ENCODE measurements at places on chromosomes 2 and 18.

DNA sequence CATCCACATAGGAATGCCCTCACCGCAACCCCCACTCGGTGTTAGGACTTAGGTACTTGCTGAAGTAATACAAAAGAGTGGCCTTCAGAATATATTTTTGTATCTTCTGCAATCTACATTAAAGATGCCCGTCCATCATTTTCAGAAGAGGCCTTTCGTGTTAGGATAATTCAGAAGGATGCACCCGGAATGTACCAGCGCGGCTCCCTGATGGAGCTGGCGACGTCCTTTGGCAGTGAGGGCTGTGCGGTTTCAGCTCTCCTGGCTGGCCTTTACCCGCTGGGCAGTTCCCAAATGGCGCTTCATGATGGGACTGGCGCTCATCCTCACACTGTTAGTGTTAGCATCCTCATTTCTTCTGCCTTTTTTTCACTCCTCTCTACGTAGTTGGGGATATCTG, 15.3 kb downstream of the TWIST2 start:
- DNase-seq: no peak

- no peak for DNase-seq
Observed at GRCh38 chr2:146541896-146542295, 1302.9 kb upstream of the ACVR2A start.

DNA sequence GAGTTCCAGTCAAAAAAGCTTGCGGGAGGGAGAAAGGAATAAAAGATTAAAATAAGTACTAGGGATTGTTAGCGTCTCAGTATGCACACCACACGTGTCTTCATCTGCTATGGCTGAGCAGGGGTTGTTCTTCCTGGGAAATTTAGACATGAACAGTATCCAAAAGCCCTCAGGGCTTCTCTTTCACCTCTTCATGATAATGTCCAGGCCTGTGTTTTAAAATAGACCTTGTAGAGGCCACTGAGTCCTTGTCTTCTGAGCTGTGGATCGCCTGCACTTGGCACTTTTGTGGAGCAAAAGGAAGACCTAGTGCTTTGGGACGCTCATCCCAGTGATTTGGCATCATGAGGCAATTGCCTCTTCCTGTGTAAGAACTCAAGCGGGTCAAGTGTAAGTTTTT, 52.4 kb downstream of the CFAP221 start:
- DNase-seq: no peak

DNA sequence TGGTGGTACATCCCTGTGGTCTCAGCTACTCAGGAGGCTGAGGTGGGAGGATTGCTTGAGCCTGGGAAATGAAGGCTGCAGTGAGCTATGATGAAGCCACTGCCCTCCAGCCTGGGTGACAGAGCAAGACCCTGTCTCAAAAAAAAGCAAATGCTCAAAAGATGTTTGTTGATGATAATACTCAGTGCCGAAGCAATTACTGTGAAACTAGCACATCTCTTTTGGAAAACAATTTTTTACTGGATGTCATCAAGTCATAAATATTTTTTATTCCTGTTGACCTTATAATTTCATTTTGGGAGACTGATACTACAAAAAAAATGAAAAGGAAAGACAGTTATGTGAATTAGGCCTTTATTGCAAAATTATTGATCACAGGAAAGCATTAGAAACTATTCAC, 34.5 kb upstream of the FHOD3 start:
- DNase-seq: no peak

DNA sequence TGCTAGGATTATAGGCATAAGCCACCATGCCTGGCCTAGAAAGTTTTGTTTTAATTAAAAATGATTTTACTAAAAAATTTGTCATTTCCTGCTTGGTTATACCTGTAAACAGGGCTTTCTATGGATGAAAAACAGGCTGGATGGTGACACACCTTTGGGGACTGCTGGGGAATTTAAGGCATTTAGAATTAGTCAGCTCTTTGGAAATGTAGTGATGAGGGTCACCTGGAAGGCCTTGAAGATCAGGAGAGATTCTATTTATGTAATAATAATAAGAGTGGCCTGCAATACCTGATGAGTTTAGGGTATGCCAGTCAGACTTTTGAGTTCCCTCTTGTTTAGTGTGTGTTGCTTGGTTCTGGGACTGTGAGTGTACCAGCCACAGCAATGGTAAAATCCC, 51.1 kb downstream of the RALBP1 start:
- no peak for DNase-seq

DNA sequence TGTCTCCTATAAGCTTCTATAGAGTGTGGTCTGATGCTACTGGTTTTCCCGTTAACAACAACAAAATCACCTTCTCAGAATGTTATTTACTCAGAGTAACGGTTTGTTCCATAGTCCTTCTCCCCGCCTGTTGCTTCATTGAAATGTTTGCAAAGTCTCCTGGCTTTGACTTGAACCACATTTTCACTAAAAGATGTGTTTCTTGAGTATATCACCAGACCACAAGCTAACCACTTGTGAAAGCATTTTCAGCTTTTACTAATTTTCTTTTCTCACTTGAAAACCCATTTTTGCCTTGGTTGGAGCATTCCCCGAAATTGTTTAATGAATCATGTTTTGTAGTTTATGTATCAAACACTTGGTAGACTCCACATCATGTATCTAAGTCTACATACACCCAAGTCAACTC, 121.2 kb downstream of the DPP4 start:
- peak; percentile 46 for DNase-seq

- DNase-seq: no peak
Observed at GRCh38 chr18:78766651-78767533, 212.7 kb upstream of the SALL3 start.

DNA sequence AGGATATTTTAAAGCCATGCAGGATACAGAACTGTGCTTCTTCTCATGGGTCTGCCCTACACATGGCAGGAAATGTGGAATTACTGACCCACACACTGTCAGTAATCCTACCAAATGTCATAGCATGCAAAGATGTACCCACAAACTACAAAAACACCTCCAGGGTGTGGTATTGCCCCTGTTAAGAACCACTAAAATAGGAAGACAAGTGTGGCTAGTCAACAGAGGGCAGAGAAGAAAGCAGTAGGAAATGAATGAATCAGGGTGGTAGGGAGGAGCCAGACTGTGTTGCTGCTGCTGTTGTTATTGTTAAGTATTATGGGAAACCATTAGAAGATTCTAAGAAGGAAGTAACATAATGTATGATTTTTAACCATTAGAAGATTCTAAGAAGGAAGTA, 556.7 kb upstream of the ACVR2A start:
- peak; percentile 70 for DNase-seq

- DNase-seq: no peak
Observed at GRCh38 chr2:24163601-24164000, 11.3 kb upstream of the FAM228A start.

DNA sequence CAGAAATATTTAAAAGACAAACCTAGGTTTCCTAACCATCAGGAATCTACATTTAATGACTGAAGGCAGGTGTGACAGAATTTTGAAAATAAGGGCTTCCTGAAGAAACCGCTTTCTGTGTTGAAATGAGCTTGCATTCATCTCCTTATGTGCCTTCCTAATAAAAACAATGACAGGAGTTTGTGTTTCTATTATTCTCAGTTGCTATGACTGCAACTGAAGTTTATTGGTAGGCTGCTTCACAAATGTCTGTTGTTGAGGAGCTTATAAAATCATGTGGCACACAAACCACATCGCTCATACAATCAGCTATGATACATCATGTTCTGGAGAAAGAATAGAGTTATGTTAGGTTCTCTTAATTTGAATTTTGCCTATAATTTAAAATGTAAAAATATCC, 362.7 kb upstream of the SLC8A1 start:
- no peak for DNase-seq

GRCh38 chr18:2920546-2921343, 73.9 kb downstream of the EMILIN2 start:
- no peak for DNase-seq

DNA sequence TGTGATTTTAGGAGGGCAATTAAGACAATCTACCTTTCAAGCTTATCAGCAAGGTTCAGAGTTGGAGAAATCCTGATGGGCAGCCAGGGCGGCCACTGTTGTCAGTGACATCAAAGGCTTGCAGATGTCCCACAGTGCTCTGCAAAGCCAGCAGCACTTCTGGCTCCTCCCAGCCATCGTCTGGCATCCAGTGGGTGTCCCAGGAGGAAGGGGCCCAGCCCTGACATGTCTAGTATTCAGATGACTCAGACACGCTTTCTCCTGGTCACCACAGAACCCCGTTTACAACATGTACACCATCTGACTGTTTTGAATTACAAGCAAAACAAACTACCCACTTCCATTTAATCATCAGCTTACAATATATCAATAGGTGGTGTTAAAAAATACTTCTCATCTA, 61.4 kb downstream of the CYRIA start:
- no peak for DNase-seq

DNA sequence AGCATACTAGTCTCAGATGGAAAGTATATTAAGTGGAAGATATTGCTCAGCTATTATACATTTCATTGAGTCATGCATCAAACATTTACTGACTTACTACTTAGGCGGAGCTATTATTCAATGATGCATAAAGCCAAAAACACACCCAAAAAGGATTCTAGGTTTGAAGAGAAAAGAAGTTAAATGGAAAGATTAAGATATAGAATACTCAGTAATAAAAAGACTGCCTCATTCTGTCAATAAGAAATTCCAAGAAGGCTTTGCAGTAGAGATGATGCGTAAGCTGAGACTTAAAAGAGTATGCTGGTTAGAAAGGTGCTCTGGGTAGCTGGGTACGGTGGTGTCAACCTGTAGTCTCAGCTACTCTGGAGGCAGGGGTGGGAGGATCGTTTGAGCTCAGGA, 27.6 kb downstream of the STK17B start:
- DNase-seq: no peak

GRCh38 chr2:18346874-18347273, 213.6 kb downstream of the RDH14 start:
- no peak for DNase-seq

- no peak for DNase-seq
Observed at GRCh38 chr18:55396979-55397378, 191.0 kb downstream of the TCF4 start.

- peak; percentile 15 for DNase-seq
Observed at GRCh38 chr2:9735335-9735734, 104.5 kb upstream of the YWHAQ start.

GRCh38 chr2:160114020-160114419, 51.6 kb upstream of the PLA2R1 start:
- no peak for DNase-seq

GRCh38 chr18:76886112-76886511, 63.8 kb downstream of the ZNF236 start:
- no peak for DNase-seq

- no peak for DNase-seq
Observed at GRCh38 chr2:16013359-16013911, 73.1 kb downstream of the MYCN start.

- no peak for DNase-seq
Observed at GRCh38 chr2:9146646-9147045, 60.0 kb upstream of the ASAP2 start.

- DNase-seq: no peak
Observed at GRCh38 chr18:11578799-11579198, 30.6 kb upstream of the SLC35G4 start.

DNA sequence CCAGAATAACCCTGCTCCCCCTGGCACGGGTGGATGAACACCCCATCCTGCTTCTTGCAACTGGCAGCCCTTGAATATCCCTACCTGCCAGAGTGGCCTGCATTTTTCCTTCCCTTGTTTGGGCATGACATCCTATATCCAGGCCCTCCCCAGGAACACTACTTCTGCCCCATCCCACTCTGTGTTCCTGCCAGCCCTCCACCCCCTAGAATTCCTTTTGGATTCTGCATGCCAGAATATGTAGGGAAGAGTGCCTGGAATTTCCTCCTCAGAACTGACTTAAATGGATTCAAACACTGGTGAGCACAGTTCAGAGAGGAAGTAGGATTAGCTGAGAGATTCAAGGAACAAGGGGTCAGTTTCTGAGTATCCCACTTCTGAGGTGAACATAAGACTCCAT, 123.5 kb upstream of the PELI1 start:
- no peak for DNase-seq

DNA sequence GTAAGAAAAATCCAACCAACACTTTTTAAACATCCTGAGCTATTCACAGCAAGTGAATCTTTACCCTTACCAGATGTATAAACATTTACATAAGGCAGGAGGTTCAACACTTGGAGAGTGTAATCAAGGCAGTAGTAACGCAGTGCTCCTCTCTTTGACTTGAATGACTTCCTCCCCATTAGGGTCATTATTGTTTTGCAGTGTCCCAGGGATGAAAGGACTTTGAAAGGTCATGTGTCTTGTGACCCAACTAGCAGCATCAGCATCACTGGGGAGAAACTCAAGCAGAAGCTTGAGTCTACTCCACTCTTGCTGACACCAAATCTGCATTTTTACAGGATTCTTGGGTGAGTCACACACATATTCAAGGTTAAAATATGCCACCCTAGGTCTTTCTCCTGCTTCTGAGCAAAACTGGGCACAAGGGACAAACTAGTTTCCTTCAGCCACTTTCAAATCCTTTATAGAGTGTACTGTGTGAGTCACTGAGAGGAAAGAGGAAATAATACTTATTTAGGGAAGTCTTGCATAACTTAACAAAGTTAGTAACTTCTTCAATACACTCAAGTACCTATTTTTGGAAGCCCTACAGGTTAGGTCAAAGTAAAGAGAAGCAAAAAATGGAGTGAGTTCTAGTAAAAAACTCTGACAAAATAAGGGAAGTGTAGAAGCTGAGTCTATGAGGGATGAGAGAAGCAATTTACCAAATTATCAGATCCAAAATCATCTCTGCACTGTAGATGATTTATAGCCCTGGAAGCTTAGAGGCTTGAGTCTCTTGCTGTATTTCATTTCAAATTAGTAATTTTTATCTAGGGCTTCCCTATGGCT, 51.0 kb upstream of the EML4 start:
- no peak for DNase-seq

- DNase-seq: no peak
Observed at GRCh38 chr2:101146535-101146934, 4.6 kb downstream of the TBC1D8 start.

GRCh38 chr2:191754103-191754502, 76.2 kb downstream of the NABP1 start:
- no peak for DNase-seq

Measured in CD4-positive, alpha-beta T cell treated with Interleukin-10 for 1 hour (primary cell).